Fibroblast of lung (primary cell): ENCODE measurements at places on chromosomes 3 and 15. TPM values are rescaled to one million over a fixed set of nuclear protein-coding genes. Genes with fewer than 3 reads are reported as not detected.

Gene SEMA3G
- 0.02 TPM in 1 of 2 replicates, not detected in the other for polyA plus RNA-seq

Gene UCN2
- 0.07 and 0.27 TPM in 2 replicates for polyA plus RNA-seq

Gene CCR5
- 0.15 TPM in 1 of 2 replicates, not detected in the other for polyA plus RNA-seq

Gene CAMP
- polyA plus RNA-seq: not detected in 2 replicates

Gene RFC4
- 16.8 and 29.1 TPM in 2 replicates for polyA plus RNA-seq

Gene CKMT1A
- polyA plus RNA-seq: 0.03 TPM in 1 of 2 replicates, not detected in the other

Gene UTS2B
- polyA plus RNA-seq: 1.3 and 1.7 TPM in 2 replicates

Gene GOLGA8H
- 0.05 and 0.18 TPM in 2 replicates for polyA plus RNA-seq

Gene ABHD5
- polyA plus RNA-seq: 55.5 and 59.8 TPM in 2 replicates

- DNase-seq: no peak
Observed at GRCh38 chr15:35680951-35681350, 135.0 kb upstream of the DPH6 start.

DNA sequence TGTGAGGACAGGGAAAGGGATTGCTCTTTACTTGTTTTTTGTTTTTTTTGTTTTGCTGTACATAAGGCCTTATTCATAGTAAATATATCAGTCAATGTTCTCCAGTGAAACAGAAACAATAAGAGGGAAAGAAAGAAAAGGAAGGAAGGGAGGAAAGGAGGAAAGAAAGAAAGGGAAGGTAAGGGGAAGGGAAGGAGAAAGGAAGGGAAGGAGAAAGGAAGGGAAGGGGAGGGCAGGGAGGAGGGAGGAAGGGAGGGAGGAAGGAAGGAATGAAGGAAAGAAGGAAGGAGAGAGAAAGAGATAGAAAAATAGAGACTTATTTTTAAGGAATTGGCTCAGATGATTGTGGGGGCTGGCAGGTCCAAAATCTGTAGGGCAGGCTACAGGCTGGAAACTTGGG, 37.2 kb downstream of the TIMP4 start:
- no peak for DNase-seq

- DNase-seq: peak; percentile 81
Observed at GRCh38 chr3:153372326-153372725, 210.3 kb downstream of the RAP2B start.

- peak; percentile 35 for DNase-seq
Observed at GRCh38 chr3:53243165-53243564, 12.7 kb downstream of the TKT start.

DNA sequence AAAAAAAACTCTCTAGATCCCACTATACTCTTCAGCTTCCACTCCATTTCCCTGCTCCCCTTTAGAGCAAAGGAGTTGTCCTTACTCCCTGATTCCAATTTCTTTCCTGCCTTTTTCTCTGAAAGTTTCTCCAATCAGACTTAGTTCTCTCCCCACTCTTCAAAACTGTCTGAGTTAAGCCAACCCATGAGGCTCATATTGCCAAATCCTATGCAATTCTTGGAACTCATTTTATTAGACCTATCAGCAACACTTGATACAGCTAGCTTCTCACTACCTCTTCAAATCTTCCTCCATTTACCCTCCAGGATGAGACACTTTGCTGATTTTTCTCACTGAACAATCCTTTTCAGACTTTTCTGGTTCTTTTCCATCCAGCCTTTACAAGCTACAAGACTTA, 233.1 kb downstream of the THRB start:
- no peak for DNase-seq

GRCh38 chr15:31452595-31453557, 126.2 kb downstream of the KLF13 start:
- no peak for DNase-seq

GRCh38 chr3:16168211-16168610, 6.3 kb upstream of the GALNT15 start:
- no peak for DNase-seq

GRCh38 chr3:186757686-186758220, 25.6 kb upstream of the EIF4A2 start:
- no peak for DNase-seq

GRCh38 chr3:119595639-119596334, 1.9 kb upstream of the PLA1A start:
- no peak for DNase-seq

- DNase-seq: peak; percentile 39
Observed at GRCh38 chr3:8324747-8325146, 176.9 kb upstream of the LMCD1 start.

- peak; percentile 16 for DNase-seq
Observed at GRCh38 chr3:100436951-100437350, 35.6 kb downstream of the LNP1 start.

- DNase-seq: peak; percentile 27
Observed at GRCh38 chr3:196968233-196969133, at the start of gene PIGZ. TSS of gene PIGZ (minus strand) at chr3:196968833. CDS start at chr3:196952031, 16,802 bp downstream.

DNA sequence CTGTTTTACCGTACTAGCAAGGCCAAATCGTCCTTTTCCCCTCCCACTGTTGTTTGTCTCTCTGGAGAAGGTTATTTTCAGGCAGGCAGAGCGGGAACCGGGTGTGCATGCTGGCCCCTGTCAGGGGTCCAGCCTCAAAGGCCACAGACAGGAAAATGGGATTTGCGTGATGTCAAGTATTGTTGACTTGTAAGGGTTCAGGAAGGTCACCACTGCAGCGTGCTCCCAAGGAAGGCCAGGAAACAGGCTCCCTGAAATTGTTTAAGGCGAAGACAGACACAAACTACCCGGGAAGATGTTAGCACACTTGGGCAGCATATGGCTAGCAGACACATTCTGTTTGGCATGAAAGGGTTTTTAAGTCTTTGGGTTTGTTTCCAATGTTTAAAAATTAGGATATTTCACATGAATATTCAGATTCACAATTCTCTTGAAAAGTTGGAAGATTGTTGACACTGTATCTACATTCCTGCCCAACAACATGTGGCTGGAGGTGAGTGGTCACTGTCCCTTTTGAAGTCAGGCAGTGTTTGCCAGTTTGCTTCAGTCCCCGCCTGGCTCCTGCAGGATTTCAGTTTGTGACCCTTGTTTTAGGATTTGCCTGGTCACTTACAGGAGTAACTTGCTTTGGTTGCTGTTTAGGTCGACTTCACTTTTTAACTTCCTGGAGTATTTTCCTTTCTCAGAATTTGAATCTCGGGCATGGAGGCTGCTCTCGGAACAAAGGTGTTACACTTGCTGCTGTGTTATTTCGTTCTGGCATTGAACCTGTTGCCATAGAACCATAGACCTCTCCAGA, 90.4 kb downstream of the BDH1 start:
- no peak for DNase-seq

- DNase-seq: no peak
Observed at GRCh38 chr15:28005004-28005527, 94.0 kb downstream of the OCA2 start.

DNA sequence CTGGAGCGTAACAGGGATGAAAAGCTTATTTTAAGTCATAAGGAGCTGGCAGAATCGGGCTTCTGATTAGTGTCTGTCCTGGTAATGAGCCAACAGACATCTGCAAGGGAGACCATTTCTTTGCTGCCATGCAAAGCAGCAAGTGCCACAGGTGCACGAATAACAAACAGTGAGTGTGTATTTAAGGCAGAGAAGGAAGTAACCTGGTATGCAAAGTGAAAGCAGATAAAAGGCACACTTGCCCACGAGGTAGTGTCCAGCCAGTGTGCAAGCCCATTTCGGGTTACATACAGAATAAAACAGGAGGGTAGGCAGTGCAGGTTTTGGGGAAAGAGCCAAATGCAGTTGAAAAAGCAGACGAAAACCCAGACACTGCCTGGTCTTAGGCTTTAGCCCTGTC, 1153.7 kb downstream of the SI start:
- DNase-seq: no peak

DNA sequence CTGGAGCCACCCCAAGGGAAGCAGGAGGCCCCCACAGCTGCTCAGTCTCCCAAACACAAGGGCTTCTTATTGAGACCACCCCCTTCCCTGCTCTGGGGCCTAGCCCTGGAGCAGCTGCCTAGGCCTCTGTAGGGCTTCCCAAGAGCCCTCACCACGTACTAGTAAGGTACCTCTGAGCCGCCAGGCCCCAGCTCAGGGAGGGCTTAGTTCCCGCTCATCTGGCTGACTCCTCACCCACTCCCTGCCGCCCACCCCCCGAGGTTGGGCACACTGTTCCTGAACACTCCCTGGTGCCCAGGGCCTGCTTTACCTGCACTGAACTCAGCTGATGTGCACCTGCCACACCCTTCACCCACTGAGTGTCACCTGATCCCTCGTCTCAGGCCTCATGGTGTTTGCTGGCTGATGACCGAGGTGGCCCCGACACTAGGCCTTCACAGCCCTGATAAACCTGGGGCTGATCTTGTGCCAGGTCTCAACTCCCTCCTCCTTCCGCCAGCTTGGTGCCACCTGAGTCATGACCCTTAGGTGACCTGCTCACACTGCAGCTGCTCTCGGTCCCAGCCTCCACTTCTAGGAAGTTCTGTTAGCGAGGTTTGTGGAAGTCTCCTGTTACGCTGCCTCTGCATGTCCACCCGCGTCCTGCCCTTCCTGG, 18.0 kb upstream of the SPTBN5 start:
- no peak for DNase-seq

GRCh38 chr15:34076785-34077184, 24.9 kb downstream of the EMC7 start:
- DNase-seq: no peak

- no peak for DNase-seq
Observed at GRCh38 chr3:195715134-195715533, 5.6 kb upstream of the MUC20 start.

DNA sequence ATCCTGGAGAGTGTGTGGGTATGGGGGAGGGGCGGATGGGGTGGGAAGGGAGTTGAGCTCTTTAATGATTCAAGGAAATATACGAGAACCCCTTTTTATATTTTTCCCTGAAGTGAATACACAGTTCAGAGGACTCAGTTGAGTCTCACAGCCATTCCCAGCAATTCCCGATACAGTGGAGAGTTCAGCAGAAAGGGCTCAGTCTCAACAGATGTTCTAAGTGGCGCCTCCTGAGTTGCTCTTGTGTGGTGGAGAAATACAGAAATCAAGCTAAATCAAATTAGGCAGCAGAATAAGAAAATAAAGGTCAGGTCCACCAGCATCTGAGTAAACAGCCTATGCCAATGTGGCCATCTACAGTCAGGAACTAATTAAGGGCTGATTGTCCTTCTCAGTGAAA, 372.1 kb downstream of the NR2F2 start:
- DNase-seq: no peak

- DNase-seq: peak; percentile 10
Observed at GRCh38 chr15:67550522-67550921, 8.0 kb downstream of the MAP2K5 start.

DNA sequence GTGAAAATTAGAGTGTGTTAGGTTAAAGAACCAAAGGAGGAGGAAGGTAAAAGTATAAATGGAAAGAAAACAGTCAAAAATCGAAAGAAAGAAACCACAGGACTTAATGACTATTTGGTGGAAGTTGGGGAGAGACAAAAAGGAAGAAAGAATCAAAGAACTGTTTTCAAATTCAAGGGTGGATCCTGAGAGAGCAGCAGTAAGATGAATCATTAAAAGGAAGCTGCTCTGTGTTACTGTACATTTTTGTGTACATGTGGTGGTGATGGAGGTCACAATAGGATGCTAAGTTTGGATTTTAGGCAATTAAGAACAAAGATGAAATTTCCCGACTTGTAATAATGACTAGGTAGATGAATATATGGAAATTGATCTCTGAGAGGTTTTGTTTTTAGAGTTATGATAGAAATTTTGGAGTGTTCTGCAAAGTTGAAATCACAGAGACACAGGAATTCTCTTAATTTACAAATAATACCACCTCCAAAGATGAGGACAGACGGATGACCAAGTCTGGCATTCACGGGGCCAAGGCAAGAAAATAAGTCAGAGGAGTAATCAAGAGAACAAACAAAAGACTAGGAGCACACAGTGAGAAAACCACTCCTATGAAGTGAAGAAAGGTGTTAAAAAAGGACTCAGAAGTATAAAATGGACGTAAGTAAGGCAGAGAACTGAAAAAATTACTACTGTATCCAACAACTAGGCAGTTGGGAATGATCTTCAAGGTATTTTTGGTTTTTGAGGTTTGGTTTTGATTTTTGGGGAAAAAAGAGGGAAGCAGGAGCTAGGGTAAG, 7.1 kb downstream of the DHX36 start:
- DNase-seq: no peak

DNA sequence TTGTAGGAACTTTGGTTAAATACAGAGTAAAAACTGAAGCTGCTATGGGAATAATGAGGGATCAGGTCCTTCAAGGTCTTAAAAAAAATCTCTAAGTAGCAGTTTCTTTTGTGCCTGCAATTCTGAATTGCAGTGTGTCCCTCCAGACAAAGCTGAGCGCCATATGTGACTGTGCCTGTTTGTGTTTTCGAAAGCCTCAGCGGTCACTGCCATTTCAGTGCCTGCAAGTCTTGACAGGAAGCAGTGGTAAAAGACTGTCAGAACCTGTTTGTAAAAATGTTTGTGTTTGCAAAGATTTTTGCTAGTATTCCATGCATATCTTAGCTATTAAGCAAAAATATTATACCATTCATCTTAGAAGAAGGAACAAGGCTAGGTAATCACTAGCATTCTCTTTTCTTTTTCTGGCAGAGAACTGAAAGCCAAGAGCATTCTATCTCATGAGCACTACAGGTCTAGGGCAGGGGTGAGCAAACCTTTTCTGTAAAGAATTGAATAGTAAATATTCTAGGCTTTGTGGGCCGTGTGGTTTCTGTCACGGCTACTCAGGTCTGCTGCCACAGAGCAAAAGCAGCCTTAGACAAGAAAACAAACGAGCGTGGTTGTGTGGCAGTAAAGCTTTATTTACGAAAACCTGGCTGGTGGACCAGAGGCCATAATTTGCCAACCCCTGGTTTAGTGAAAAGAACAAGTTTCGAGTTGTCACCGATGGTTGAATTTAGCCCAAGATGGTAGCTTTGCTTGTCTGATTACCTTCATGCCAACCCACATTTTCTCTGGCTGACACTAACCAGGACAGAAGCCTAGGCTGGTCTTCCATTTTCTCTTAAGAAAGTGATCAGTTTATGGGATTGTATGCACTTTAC, 134.4 kb downstream of the CACNA1D start:
- DNase-seq: no peak

DNA sequence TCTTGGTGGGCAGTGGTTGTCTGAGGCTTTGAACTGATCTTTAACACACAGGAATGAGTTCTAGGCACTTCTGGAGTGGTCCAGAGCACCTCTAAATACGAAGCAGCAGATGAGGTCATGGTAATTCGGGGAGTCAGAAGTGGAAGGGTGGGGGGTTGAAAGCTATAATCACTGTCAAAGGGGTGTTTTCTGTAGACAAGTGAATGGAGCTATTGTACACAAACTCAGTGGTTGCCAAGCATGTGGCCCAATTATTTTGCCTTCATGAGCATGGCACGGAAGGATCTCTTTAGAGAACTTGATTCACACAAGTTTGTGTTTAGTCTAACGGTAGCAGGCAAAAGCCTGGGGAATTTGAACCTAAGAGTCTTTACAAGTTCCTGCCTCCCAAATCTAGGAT, 6.3 kb downstream of the FRMD5 start:
- DNase-seq: no peak

- DNase-seq: no peak
Observed at GRCh38 chr3:62233065-62233464, 140.3 kb downstream of the FEZF2 start.

GRCh38 chr15:83692746-83693581, 39.0 kb downstream of the ADAMTSL3 start:
- no peak for DNase-seq

- DNase-seq: no peak
Observed at GRCh38 chr15:74603789-74604705, 11.6 kb upstream of the CLK3 start.
